ENCODE measurements at places on chromosomes 3 and 15.

GRCh38 chr15:39438799-39439592, 141.9 kb upstream of the THBS1 start:
- DNase-seq: no peak

DNA sequence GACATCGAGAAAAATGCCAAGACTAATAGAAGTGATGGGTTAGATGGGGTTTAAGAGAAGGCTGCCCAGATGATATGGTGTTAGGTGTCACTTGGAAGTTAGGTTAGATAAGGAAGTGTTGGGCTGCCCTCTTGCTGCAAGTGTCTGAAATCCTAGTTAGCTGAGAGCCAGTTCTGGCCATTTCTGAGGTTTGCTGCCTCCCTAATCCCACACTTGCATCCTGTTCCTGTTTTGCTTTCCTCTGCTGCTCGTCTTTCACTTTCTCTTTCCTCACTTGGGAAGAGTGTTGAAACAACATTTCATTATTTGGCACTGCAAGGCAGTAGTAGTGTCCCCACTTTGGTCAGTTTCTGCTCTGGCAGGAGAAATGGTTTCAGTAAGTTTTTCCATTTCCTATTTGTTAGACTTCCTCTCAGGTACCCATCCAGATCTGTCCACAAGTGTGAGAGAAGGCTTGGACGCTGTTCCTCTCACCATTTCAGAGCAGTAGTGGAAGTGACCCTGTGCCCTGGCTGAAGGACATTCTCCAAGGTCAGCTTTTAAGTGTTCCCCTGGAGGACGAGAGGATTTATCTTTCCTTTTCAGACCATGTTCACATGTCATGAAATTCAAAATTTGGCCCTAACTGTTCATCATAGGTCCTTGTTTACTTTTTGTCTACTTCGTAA, 93.3 kb downstream of the ADAMTSL3 start:
- no peak for DNase-seq

- DNase-seq: peak; percentile 53
Observed at GRCh38 chr15:78565097-78565950, at the start of gene CHRNA5. TSS of gene CHRNA5 (plus strand) at chr15:78565520. CDS start at chr15:78565720, 200 bp downstream.

GRCh38 chr15:85340852-85341251, 39.6 kb upstream of the AKAP13 start:
- no peak for DNase-seq

DNA sequence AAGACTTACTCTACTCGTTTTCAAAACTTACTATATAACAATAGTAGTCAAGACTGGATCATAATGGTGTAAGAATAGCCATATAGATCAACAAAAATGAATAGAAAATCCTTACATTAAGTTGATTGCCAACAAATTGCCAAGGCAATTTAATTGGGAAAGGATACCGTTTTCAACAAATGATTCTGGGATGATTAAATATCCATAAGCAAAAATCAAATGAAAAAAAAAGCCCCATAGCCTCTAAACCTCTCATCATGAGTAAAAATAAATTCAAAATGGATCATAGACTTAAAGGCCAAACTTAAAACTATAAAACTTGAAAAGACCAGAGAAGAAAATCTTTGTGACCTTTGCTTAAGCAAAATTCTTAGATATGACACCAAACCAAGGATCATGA, 5.3 kb upstream of the SNRK start:
- no peak for DNase-seq

DNA sequence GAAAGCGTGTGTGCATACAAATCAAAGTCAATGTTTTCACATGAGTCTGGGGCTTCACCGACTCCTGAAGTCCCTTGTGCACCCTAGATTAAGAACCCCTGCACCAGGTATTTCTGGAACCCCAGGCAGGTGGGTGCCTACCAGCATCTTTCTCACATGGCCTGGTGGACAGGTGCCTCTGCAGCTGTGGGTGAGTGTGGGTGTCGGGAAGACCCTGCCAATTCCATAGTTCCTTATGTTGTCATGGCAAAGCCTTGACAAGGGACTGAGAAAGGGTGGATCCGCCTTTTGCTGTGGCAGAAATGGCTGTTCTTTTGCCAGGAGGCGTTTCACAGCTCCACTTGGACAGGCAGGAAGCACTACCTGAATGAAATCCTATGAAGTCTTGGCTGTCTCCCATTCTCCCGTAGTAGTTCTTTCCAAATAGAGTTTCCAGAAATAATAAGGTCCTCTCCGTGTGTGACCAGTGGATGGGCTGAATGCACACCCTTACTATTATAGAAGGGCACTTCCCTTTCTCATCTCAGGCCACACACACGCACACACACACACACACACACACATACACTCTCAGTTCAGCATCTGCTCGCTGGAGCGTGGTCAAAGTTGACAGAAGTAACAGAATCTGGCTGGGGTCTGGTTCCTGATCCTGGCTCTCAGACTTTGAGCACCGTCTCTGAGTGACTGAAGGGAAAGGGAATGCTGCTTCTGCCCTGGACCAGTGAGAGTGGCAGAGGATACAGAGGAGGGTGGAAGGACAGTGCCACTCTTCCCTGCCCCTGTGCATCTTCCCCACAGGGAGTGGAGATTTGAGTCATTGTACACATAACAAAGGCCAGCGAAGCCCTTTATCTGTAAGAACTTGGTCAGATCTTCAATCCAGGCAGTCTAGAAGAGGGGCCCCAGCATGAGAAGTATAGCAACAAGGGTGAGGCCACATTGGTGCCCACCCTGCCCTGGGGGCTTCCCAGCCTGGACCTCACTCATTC, 38.7 kb downstream of the PDIA5 start:
- DNase-seq: no peak

DNA sequence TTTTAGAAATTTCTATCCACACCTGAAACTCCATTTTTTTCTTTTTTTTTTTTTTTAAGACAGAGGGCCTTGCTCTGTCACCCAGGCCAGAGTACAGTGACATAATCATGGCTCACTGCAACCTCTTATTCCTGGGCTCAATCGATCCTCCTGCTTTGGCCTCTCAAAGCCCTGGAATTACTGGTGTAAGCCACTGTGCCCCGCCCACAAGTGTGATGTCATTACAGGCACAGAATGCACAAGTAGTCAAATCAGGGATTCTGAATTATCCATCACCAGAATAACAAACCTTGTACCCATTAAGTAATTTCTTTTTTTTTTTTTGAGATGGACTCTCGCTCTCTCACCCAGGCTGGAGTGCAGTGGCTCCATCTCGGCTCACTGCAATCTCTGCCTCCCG, 1.9 kb downstream of the UQCRC1 start:
- no peak for DNase-seq

- no peak for DNase-seq
Observed at GRCh38 chr3:115960799-115961198, 337.5 kb downstream of the GAP43 start.

DNA sequence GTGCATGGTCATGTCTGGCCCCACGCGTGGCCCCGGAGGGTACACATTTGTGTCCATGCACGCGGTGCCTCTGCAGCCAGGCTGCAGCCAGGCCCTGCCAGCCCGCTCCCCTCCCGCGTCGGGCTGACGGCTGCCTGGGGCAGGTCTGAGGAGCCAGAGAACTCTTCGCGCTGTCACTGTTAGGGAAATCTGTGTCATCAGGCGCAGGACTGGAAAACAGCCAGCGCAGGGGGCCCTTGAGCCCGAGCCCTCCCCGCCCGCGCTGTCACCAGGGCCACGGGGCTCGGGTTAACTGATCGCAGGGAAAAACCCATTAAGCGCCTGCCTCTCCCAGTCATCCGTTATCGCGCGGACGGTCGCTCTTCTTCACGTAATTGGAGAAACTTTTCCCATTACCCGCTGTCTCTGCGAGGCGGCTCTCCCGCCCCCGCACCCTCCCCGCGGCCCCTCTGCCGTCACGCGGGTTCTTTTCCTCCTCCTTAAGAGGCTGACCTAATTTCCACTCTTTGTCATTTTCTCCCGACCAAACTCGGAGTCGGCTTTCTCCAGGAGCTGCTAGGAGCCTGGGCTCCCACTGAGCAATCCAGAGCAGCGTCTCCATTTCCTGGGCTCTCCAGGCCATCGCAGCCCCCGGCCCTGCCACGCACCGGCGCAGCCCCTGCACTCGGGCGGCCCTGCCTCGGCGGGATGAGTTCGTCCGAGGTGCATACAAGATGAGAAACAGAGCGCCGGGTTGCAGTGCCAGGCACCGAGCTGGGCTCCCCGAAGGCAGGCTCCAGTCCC, 57.5 kb upstream of the PRR23E start:
- DNase-seq: no peak

GRCh38 chr3:112321867-112322652, 10.9 kb upstream of the CD200 start:
- no peak for DNase-seq

GRCh38 chr3:2614578-2614977, 495.6 kb downstream of the IL5RA start:
- DNase-seq: no peak

DNA sequence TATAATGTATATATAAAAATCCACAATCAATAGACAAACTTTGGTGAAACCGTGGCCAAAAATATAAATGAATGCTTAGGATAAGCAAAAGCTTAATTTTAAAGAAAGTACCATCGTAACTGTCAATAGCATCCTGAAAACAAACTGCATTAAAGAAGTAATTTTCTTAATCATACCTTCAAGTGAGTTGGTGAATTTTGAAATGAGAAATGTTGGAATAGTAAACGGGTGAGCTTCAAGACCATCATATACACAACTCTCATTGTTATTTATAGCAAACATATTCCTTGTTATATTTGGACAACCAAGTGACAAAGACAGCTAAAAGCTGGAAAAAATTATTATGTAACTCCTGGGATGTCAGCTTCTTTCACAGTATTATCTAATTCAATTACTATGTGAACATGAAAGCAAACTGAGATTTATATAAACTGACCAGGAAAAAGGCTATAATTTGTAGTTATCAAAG, 3.7 kb downstream of the DAZL start:
- no peak for DNase-seq

- DNase-seq: no peak
Observed at GRCh38 chr15:94236608-94237007, 5.2 kb downstream of the MCTP2 start.

DNA sequence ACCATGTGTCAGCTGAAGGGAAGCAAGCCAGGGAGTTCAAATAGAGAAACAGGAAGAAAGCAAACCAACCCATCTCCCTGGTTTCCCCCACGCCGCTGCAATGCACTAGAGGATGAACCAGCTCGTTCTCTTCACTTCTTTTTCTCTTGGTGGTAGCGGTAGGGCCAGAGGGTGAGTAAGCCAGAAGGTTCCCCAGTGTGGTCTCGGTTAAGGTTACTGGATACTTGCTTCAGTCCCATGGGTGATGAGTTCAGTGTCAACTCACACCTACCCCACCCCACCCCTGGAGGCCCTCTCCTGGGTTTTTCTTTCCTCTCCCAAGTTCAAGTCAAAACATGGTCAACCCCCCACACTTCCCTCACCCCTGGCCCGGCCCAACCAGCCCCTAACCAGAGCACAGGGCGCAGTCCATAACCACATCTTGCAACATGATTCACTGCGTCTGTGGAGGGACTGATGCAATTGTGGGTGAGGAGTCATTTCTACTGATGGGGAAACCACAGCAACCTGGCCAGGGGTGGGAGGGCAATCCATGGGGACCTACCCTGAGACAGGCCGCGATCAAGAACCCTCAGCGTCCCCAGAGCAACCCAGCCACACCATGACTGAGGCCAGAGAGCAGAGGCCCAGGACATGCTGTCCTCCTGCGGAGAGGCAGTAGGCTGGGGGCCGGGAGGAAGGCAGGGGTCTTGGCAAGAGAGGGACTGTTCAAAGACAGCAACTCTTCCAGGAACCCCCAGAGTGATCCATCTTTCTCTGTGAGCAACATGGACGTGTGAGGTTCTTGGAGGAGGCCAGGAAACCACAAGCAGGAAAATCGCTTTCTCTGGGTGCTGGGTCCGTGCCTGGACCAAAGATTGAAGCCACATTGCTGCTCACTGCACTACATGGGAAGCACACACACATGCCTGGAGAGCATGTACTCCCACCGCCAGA, 276.6 kb downstream of the UACA start:
- DNase-seq: peak; percentile 57

DNA sequence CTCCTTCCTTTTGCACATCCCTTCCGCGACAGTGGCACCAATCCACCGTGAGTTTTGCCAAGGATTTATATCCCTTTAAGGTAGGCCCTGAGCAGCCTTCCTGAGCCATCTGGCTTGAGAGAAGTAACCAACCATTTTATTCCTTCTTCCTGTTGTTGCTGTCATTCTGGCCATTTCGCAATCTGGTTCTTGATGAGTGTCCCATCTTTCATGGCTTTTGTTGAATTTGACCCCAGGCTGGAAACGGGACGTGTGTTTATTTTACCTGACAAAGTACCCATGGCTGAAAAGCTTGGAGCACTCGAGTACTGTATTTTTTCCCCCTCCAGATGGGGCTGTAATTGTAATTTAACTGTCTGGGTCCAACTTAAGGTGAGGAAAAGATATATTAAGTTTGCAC, 173.4 kb downstream of the WNT5A start:
- DNase-seq: no peak

DNA sequence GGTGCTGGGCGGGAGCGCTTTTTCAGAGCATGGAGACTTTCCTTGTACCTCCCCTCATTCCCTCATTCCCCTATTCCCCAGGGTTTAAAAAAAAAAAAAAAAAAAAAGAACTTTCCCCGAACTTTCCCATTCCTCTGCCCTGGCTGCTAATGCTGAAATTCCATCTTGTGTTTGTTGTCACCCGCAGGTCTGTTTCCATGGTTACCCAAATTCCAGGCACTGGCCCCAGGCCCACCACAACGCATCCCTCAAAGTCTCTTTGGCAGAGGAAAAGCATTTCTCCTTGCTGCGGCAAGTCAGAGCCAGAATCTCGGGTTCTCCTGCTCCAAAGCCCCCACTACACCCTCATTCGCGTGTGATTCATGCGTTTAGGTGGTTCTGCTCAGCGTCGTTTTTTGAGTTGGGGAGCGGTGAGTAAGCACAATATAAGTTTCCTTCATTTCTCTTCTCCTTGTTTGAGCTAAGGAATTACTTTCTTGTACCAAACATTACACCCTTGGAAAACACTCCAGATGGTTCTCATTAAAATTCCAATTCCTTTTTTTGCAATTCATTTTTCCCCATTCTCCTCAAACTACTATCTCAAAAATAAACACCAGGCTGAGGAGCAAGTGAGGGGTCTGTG, 21.6 kb downstream of the ANAPC13 start:
- DNase-seq: no peak

DNA sequence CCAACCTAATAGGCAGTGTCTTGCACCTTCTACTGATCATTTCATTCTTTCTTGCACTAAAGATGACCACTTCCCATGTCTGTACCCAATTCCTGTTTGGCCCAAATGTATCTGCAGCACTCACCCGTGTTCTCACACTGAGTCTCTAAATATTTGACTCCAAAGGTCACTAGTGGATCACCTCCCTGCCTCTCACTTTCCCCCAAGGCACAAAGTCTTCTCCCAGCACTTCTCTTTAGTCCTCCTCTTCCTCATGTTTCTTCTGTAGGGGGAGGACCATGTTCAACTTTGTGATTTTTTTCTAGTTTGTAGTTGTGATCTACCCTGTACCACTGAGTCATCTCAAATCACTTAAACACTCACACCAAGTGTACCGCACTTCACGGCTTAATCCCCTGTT, 13.9 kb downstream of the NR1I2 start:
- DNase-seq: no peak

- no peak for DNase-seq
Observed at GRCh38 chr3:115857518-115858136, 234.3 kb downstream of the GAP43 start.

DNA sequence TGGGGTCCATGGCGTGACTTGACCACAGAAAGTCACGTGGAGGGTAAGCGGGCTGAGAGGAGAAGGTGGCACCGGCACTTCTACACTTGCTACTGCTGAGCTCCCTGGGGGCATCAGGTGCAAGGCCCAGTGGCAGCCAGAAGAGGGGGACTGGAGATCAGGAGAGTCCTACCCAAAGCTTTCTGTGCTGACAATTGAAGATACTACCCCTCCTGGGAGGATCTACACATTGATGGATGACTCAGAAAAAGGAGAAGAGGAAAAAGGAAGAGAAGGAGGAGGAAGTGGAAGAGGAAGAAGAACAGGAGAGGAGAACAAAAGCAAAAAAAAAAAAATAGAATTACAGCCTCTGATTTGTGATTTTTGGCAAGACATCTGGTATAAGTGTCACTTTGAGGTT, 41.2 kb downstream of the MYO5C start:
- DNase-seq: no peak
